ENCODE measurements at places on chromosomes 5 and 9. TPM values are rescaled to one million over a fixed set of nuclear protein-coding genes. Genes with fewer than 3 reads are reported as not detected.
A peak's percentile ranks its signal among the peaks of the same experiment; 100 is the strongest.

The CNTFR gene
- 18.0 TPM for total RNA-seq

The ST8SIA4 gene
- total RNA-seq = 1.3 TPM

The PCDHA2 gene
- total RNA-seq = 2.1 TPM

The FAM153A gene
- total RNA-seq = 6.0 TPM

The SLC38A9 gene
- 25.7 TPM for total RNA-seq

The UBE2QL1 gene
- 0.46 TPM for total RNA-seq

The TNFSF8 gene
- total RNA-seq = not detected

The EPB41L4A gene
- total RNA-seq = 5.2 TPM

DNA sequence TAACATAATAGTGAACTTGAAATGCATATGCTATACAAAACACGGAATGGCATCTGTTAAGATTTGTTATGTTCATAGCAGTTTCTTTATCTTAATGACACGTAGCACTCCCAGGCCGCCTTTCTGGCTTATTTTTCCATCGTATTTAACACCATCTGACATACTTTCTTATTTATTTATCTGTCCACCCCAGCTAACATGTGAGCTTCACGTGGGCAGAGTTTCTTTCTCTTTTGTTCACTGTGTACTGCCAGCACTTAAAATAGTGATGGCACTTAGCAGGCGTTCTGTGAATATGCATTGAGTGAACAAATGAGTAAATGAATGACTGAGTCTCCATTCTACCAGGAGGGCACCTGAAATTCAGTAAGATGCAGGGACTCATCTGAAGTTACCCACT is 29.4 kb upstream of the SYNPO start:
- no peaks in the 10 kb centered on the region for H3K27me3 ChIP-seq
- H3K27ac ChIP-seq = no peak overlapping the region
- H3K4me1 ChIP-seq = peaks cover 10% of the 10 kb centered on the region
- no peak for DNase-seq

DNA sequence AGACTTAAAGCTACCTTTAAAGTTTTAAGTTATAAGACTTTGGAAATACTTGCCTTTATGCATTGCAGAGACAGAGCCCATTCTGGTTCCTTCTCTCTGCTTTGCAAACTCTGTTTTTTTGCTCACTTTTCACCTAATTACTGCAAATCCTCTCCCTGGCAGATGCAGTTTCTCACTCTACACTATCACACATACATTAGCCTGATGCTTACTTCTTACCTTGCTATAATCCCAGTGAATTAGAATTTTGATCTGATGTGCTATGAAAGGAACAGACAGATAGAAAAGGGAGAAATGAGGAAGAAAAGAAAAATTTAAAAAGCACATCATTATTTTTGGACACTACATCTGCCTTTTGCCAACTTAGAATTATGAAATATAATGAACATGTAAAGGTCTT is 489.5 kb upstream of the EDIL3 start:
- no peak overlapping the region for H3K4me3 ChIP-seq
- no peaks in the 10 kb centered on the region for H3K27me3 ChIP-seq
- no peak for DNase-seq
- H3K27ac ChIP-seq = no peak overlapping the region
- no peaks in the 10 kb centered on the region for H3K36me3 ChIP-seq

- H3K27ac ChIP-seq = no peak overlapping the region
- no peaks in the 10 kb centered on the region for H3K36me3 ChIP-seq
- no peaks in the 10 kb centered on the region for H3K27me3 ChIP-seq
- no peak overlapping the region for H3K4me3 ChIP-seq
These were observed 70.7 kb upstream of the GNE start for GRCh38 chr9:36328798-36329411.

DNA sequence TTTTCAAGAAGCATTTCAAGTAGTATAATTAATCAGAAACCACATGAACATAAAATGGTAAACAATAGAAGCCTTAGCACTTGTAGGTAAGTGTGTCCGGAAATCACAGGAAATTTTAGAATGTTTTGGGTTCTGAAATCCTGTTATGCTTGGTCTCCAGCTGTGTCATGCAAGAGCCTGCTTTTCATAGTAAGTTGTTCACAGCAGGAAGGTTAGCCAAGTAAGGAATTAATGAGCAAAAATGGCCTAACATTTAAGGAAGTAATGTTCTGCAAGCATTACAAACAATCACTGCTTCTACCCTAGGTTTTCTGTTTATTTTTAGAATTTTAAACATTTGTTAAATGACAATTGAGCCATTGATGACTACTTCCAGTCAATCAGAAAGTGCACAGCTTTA is 669.5 kb downstream of the SLCO4C1 start:
- H3K36me3 ChIP-seq = peaks cover 3% of the 10 kb centered on the region
- DNase-seq = no peak
- H3K27me3 ChIP-seq = no peaks in the 10 kb centered on the region
- H3K4me3 ChIP-seq = peak overlapping the region; percentile 47

DNA sequence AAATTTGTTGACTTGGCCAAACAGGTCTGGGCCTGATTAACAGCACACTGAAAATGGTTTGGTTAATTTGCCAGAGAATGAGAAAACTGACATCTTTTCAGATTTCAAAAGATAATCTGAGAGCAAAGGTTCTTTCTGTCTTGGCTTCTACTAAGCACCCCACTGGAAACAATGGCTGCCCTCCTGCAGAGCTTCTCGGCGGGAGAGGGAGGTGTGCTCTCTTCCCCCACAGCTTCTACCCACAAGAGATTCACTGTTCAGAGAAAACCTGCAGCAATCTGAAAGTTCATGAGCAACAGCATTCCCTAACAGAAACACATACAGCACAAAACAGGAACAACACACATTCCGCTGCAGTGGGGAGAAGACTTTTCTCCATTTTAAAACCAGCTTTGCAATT is 3.0 kb downstream of the DNAH5 start:
- no peak for DNase-seq
- peaks cover 29% of the 10 kb centered on the region for H3K4me1 ChIP-seq
- H3K36me3 ChIP-seq = no peaks in the 10 kb centered on the region
- no peak overlapping the region for H3K27ac ChIP-seq

- peaks cover 45% of the 10 kb centered on the region for H3K27me3 ChIP-seq
- peak overlapping the region; percentile 84 for H3K4me3 ChIP-seq
- H3K36me3 ChIP-seq = no peaks in the 10 kb centered on the region
- peaks cover 27% of the 10 kb centered on the region for H3K4me1 ChIP-seq
- peak; percentile 54 for DNase-seq
These were observed 518 bp downstream of the LOX start for GRCh38 chr5:122077366-122078115.

- no peak overlapping the region for H3K4me3 ChIP-seq
- H3K36me3 ChIP-seq = 0 out of 2 replicates have a peak, but pooled peaks cover 4% of the 10 kb centered on the region
- H3K27me3 ChIP-seq = no peaks in the 10 kb centered on the region
- DNase-seq = no peak
- H3K4me1 ChIP-seq = no peaks in the 10 kb centered on the region
These were observed 42.6 kb downstream of the HMCN2 start for GRCh38 chr9:130308081-130308571.

- no peaks in the 10 kb centered on the region for H3K27me3 ChIP-seq
- no peaks in the 10 kb centered on the region for H3K36me3 ChIP-seq
- H3K27ac ChIP-seq = no peak overlapping the region
- H3K4me3 ChIP-seq = no peak overlapping the region
- H3K4me1 ChIP-seq = peaks cover 14% of the 10 kb centered on the region
These were observed 137.2 kb upstream of the PRLR start for GRCh38 chr5:35367526-35367925.

DNA sequence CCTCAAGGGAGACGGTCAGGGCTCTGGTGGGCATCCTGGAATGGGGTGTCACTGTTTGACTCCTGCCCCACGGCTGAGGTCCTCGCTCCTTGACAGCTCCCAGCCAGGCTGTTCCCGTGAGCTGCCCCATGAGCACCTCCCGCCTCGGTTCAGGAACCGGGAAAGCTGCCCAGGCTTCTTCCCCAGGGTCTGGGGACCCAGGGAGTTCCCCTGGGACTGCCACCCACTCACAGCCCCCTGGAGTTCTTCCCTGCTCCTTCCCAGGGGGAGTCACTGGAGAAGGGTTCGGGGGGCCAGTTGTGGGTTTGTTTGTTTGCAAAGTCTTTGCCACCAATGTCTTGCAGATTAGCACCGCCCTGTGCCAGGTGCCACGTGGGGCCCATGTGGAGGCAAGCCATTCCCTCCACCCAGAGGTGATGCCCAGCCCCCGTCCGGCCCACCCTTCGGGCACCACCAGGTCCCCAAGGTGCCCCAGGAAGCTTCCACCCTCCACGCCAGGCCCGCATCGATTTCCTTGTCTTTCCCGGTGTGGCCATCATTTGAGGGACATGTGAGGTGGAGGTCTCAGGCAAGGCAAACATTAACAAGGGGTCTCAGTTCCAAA is 1.3 kb downstream of the PLPP7 start:
- H3K36me3 ChIP-seq = no peaks in the 10 kb centered on the region
- no peak overlapping the region for H3K4me3 ChIP-seq
- no peak for DNase-seq
- no peak overlapping the region for H3K27ac ChIP-seq

GRCh38 chr5:89055015-89055694 is 172.2 kb upstream of the MEF2C start:
- H3K4me1 ChIP-seq = peaks cover 3% of the 10 kb centered on the region
- H3K36me3 ChIP-seq = peaks cover 14% of the 10 kb centered on the region
- H3K4me3 ChIP-seq = no peak overlapping the region
- H3K27me3 ChIP-seq = 0 out of 2 replicates have a peak, but pooled peaks cover 3% of the 10 kb centered on the region
- H3K27ac ChIP-seq = no peak overlapping the region
- no peak for DNase-seq

DNA sequence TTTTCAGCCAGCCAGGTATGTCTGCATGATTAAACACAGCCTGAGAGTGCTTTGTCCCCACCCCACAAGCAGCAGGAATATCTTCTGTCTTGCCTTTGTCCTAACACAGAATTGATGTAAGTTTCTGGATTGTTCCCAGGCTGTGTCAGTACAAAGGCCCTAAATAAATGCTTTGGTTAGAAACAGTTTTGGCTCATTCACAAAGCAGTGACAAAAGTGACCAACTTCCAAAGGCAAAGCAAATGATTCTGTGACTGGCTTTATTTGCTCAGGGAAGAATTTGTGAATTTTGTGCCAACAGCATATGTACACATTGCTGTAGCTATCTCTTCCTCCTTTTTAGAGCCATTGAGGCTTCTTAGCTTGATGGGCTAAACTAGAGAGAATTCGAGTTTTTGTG is 133.7 kb downstream of the PLPPR1 start:
- H3K27me3 ChIP-seq = no peaks in the 10 kb centered on the region
- no peak overlapping the region for H3K27ac ChIP-seq
- H3K36me3 ChIP-seq = no peaks in the 10 kb centered on the region
- H3K4me3 ChIP-seq = no peak overlapping the region
- H3K4me1 ChIP-seq = peaks cover 22% of the 10 kb centered on the region

DNA sequence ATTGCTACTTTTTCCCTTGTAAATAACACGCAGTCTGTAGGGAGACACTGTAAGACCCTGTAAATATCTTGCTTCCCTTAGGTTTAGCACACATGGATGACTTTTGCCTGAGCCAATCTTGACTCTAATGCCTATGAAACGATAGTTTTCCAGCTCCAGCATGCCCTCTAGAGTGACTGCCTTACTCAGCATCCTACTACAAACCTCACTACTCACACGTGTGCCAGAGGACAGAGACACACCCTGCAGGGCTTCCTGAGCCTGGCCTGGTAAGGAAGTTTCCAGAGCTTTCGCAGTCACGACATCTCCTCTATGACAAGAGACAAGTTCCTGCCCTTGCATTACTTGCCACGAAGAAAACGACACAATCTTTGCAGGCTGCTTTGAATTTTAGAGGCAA is 138.1 kb downstream of the ATPSCKMT start:
- DNase-seq = peak; percentile 67
- H3K36me3 ChIP-seq = peaks cover 8% of the 10 kb centered on the region
- H3K4me1 ChIP-seq = peaks cover 13% of the 10 kb centered on the region
- H3K4me3 ChIP-seq = no peak overlapping the region
- H3K27me3 ChIP-seq = peaks cover 30% of the 10 kb centered on the region
- no peak overlapping the region for H3K27ac ChIP-seq

DNA sequence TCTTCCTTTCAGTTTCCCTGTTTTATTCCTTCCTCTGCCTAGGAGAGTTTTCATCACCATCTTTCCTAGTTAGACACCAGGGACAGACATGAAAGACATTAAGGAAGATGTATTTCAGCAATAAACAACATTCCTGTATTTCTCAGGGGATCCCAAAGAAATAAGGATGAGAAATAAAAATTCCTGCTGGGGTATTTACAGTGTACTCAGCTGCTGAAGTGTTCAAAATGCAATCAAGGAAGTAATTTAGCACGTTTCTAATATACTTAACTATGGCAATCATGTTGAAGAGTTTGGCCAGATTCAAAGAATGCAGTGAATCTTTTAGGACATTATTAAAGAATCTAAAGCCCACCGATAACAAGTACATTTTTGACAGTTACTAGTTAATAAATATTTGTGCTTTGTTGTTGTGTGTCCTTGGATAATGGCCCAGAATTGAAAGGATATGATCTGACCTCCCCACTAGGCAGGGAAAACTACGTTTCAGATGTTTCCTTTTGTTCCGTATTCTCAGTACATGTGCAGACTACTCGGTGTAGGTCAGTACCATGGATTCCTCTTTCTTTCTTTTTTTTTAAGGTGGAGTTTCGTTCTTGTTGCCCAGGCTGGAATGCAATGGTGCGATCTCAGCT is 46.8 kb downstream of the INIP start:
- no peak for DNase-seq
- no peak overlapping the region for H3K27ac ChIP-seq
- H3K36me3 ChIP-seq = no peaks in the 10 kb centered on the region
- no peak overlapping the region for H3K4me3 ChIP-seq
- H3K4me1 ChIP-seq = peaks cover 9% of the 10 kb centered on the region
- no peaks in the 10 kb centered on the region for H3K27me3 ChIP-seq

GRCh38 chr5:175855041-175855720 is 16.2 kb upstream of the CPLX2 start:
- H3K36me3 ChIP-seq = no peaks in the 10 kb centered on the region
- H3K27me3 ChIP-seq = no peaks in the 10 kb centered on the region
- H3K4me3 ChIP-seq = no peak overlapping the region
- DNase-seq = no peak
- no peak overlapping the region for H3K27ac ChIP-seq

- no peak for DNase-seq
- no peak overlapping the region for H3K27ac ChIP-seq
- H3K27me3 ChIP-seq = no peaks in the 10 kb centered on the region
- H3K4me3 ChIP-seq = no peak overlapping the region
- no peaks in the 10 kb centered on the region for H3K4me1 ChIP-seq
These were observed 12.1 kb downstream of the GRAMD2B start for GRCh38 chr5:126435261-126435660.

- H3K27ac ChIP-seq = peak overlapping the region; percentile 96
- peak; percentile 91 for DNase-seq
- H3K4me3 ChIP-seq = peak overlapping the region; percentile 81
- H3K4me1 ChIP-seq = peaks cover 8% of the 10 kb centered on the region
- no peaks in the 10 kb centered on the region for H3K27me3 ChIP-seq
- H3K36me3 ChIP-seq = peaks cover 11% of the 10 kb centered on the region
These were observed 53.7 kb upstream of the KDM4C start for GRCh38 chr9:6703898-6704639.

- no peaks in the 10 kb centered on the region for H3K27me3 ChIP-seq
- no peak for DNase-seq
- no peak overlapping the region for H3K4me3 ChIP-seq
These were observed 92.8 kb upstream of the EPB41L4A start for GRCh38 chr5:112511920-112512319.
